H1 (cell line): ENCODE measurements at places on chromosomes 3 and 15.

- no peak for DNase-seq
These were observed 28.4 kb upstream of the SHC4 start for GRCh38 chr15:48992096-48992495.

- no peak for DNase-seq
These were observed 10.9 kb downstream of the LRRFIP2 start for GRCh38 chr3:37163262-37164015.

GRCh38 chr3:169455472-169455871, 208.0 kb downstream of the MECOM start:
- DNase-seq = no peak

- no peak for DNase-seq
These were observed 29.1 kb downstream of the DAPK2 start for GRCh38 chr15:64017082-64017588.

- no peak for DNase-seq
These were observed 1.5 kb downstream of the RAB7A start for GRCh38 chr3:128727485-128727884.

- no peak for DNase-seq
These were observed 6.9 kb downstream of the CHCHD4 start for GRCh38 chr3:14117468-14118399.

DNA sequence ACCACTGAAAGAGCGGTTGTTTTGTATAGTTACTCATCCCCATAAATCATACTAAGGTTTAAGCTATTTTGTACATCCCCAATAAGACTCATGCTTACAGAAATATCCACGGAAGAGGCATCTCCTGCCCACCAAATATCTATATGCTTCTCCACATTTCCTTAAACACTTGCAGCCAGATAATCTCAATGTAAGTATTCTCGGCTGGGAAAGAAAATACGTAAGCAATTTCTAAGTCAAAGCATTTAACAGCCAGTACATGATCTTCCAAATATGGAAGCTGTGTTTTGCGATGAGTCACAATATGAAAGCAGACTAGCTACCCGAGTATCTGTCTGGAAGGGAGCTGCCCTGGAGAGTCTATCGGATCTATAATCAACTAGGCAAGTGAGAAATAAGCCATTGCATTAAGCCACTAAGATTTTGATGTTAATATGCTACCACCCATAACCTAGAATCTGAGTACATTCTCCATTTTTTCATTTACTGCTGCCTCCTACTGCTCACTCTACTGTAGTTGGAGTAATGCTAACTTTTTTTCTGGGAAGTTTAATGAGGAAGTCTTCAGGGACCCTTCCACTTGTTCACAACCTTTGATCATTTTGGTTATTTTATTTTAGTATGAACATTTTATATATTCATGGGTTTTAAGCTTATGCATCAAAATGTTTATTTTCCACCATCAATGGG, 26.9 kb upstream of the ZMAT3 start:
- no peak for DNase-seq

DNA sequence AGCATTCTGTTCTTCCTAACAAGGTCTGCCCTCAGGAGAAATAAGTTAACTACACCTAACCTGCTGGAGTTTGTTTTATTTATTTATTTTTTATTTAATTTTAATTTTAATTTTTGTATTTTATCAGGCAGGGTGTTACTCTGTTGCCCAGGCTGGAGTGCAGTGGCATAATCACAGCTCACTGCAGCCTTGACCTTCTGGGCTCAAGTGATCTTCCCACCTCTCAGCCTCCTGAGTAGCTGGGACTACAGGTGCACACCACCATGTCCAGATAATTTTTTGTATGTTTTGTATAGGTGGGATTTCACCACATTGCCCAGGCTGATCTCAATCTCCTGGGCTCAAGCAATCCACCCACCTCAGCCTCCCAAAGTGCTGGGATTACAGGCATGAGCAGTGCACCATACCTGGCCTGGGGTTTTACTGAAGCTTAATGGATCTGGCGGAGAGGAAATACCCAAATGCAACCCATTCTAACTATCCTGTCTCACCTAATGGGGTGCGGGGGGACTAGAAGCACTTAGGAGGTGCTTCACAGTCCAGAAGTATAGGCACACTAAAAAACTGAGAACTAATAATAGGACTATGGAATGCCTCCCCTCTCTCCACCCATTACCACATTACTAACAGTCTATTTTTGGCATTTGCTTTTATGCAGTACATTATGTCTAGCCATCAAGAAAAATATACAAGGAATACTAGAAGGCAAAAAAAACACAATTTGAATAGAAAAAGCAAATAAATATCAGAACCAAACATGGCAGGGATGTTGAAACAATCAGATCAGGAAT, 61.4 kb downstream of the TTBK2 start:
- no peak for DNase-seq

DNA sequence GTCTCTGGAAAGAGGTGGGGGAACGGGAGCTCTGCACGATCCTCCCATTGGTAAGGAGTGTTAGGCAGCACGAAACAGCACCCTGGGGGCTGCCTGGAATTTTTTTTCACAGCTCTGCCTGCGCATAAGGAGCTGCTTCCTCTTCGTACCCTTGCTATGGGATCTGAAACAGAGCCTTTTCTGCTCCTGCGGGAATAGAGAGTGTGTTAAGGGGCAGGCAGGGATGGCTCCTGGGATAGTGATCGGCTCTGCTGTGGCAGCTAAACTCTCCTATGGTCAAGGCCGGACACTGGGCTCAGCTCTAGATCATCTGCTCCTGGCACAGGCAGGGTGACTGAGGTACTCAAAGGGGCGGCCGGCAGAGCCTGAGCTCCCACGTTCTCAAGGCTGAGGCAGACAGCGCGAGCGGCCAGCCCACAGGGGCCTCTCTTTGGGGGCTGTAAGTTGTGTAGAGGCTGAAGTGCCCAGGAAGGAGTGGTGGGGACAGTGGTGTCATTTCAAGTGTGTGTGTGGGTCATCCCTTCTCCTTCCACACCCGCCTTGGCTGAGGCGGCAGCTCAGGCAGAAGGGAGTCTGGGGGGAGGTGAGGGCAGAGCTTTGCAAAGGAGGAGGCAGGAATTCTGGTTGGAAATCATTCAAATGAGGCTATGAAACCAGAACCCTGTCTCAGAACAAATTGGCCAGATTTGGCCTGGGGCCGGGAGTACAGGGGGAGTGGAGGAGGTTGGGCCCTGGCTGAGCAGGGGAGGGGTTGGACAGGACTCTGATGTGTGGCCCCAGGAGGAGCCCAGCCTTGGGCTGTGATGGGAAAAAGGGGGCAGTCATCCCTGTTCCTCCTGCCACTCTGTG, 31.0 kb downstream of the EPHB3 start:
- no peak for DNase-seq

DNA sequence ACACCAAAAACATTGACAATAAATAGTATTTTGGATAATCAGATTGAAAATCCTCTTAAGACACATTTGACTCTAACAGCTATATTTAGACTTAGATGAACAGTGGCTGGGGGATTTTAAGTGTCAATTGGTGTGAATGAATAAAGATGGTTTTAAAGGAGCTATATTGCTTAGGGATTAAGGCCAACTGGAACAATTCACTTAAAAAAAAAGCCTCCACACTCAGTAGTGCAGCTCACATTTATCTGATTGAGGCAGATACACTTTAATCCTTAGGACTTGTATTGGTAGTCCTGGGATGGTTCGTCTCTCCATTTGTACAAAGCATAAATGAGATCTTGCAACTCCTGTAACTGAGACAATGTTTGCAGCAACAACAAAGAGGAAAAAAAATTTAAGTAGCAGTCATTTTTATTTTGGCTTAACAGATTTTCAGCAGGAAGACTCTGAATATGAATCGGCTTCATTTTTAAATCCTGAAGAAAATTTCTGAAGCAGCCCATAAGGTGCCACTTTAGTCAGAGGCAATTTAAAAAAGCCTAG, 112.0 kb downstream of the UACA start:
- DNase-seq = no peak

DNA sequence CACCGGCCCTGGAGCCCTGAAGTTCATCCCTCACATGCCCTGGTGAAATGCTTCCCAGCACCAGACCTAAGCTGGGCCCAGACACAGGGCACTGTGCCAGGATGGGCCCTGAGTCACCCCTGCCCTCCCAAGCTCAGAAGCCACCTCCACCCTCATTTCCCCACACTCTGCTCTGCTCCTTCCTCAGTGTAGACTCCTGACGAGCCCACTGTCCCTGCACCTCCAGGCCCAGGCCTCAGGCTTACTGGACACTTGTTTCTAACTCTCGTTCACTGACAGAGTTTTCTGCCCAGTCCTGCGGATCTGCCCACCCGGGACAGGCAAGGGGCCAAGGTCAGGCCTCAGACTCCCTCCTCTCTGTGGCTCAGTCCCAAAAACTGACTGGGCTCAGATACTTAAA, 112.6 kb upstream of the RNF7 start:
- DNase-seq = no peak

DNA sequence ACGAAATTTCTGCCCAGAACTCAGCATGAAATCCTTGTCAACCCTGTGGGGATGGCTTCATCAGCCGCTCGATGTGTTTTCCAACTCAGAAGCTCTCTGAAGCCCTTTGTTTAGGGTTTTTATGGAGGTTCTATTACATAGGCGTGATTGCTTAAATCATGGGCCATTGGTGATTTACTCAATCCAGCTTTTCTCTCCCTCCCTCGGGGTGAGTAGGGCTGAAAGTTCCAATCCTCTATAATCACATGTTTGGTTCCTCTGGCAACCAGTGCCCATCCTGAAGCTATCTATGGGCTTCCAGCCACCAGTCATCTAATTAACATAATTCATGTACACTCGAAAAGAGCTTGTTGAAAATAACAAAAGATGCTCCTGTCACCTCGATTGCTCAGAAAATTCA, 51.6 kb downstream of the GATM start:
- no peak for DNase-seq
